Activated CD4-positive, alpha-beta memory T cell treated with anti-CD3 and anti-CD28 coated beads for 36 hours (primary cell): ENCODE measurements at places on chromosomes 16 and 17. TPM values are rescaled to one million over a fixed set of nuclear protein-coding genes. Genes with fewer than 3 reads are reported as not detected.

Gene SLC16A6
- 3.5 TPM for total RNA-seq

- no peak overlapping the region for H3K4me3 ChIP-seq
- H3K27ac ChIP-seq, result no peak overlapping the region
- no peak for DNase-seq
- peaks cover 4% of the 10 kb centered on the region for H3K27me3 ChIP-seq
These were observed 2.3 kb upstream of the KRT15 start for GRCh38 chr17:41520821-41521521.

- H3K27ac ChIP-seq, result peak overlapping the region; percentile 94
- H3K4me3 ChIP-seq, result peak overlapping the region; percentile 87
- peaks cover 11% of the 10 kb centered on the region for H3K27me3 ChIP-seq
- H3K36me3 ChIP-seq, result peaks cover 21% of the 10 kb centered on the region
- DNase-seq, result no peak
These were observed 4.1 kb downstream of the KRT10 start for GRCh38 chr17:40818343-40818732.

DNA sequence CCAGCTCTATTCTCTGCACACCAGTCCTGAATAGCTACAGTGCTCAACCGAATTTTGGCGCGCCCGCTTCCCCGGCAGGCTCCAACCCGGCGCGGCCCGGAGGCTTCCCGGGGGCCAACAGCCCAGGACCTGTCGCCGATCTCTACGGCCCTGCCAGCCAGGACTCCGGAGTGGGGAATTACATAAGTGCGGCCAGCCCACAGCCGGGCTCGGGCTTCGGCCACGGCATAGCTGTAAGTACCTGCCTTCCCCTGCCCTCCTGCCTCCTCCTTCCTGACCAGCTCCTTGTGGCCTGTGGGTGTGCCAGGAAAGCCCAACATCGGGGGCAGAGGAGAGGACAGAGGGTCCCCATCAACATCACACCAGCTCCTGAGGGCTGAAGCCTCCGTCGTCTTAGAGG lies 70.2 kb downstream of the CCDC182 start:
- no peaks in the 10 kb centered on the region for H3K27me3 ChIP-seq
- no peak overlapping the region for H3K4me3 ChIP-seq
- peaks cover 6% of the 10 kb centered on the region for H3K36me3 ChIP-seq
- no peak overlapping the region for H3K27ac ChIP-seq
- H3K4me1 ChIP-seq, result peaks cover 30% of the 10 kb centered on the region

Gene RPH3AL
- 3.0 TPM for total RNA-seq

GRCh38 chr17:70067134-70067533 lies 7.9 kb upstream of the KCNJ16 start:
- no peaks in the 10 kb centered on the region for H3K4me1 ChIP-seq
- no peak for DNase-seq
- H3K27me3 ChIP-seq, result peaks cover 7% of the 10 kb centered on the region
- no peak overlapping the region for H3K4me3 ChIP-seq

- H3K36me3 ChIP-seq, result no peaks in the 10 kb centered on the region
- no peak for DNase-seq
- no peak overlapping the region for H3K27ac ChIP-seq
These were observed 2.4 kb downstream of the CCL2 start for GRCh38 chr17:34257299-34257985.

Gene CDR2L
- total RNA-seq, result 1.3 TPM

GRCh38 chr16:70364399-70364798 lies 17.7 kb downstream of the DDX19A start:
- H3K4me3 ChIP-seq, result no peak overlapping the region
- peak overlapping the region; percentile 28 for H3K27ac ChIP-seq
- peaks cover 32% of the 10 kb centered on the region for H3K36me3 ChIP-seq

Gene AATK
- 1.0 TPM for total RNA-seq

- no peak for DNase-seq
- H3K27me3 ChIP-seq, result no peaks in the 10 kb centered on the region
- no peak overlapping the region for H3K27ac ChIP-seq
- no peaks in the 10 kb centered on the region for H3K36me3 ChIP-seq
These were observed 9.6 kb downstream of the ITGAD start for GRCh38 chr16:31402687-31403086.

Gene TVP23A
- total RNA-seq, result not detected

DNA sequence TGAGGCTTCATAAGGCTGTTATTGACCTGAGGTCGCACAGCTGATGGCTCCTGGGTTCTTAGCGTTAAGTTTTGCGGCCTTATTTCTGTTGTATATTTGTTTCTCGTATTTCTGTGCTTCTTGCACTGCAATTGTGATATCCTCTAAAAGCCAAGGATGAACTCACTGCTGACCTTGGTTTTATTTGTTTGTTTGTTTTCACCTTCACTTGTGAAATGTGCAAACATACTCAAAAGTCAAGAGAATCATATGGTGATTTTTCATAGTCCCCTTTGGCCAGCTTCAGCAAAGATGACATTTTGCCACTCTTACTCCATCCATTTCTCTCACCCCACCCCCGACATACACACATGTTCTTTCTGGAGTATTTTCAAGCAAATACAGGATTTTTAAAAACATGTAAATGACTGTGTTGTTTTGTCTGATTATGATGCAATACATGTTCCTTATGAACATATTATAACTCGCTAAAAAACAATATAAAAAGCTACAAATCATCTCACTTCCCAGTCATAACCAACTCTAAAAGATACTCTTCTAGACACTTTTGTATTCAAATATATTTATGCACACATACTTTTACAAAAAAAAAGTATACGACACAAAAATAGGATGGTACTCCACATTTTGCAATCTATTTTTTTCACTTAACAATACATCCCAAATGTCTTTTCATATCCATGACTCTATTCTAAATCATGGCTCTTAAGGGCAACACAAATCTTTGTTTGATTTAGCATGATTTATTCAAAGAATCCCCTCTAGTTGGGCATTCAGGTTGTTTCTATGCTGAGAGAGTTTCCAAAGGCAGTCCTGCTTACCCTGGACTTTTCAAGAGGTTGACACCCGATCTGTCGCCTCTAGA lies 5.7 kb upstream of the ZCCHC14 start:
- no peak overlapping the region for H3K27ac ChIP-seq
- peaks cover 19% of the 10 kb centered on the region for H3K4me1 ChIP-seq
- no peak overlapping the region for H3K4me3 ChIP-seq
- DNase-seq, result no peak

Gene PDE6G
- 1.5 TPM for total RNA-seq

- peak overlapping the region; percentile 98 for H3K4me3 ChIP-seq
- H3K4me1 ChIP-seq, result peaks cover 44% of the 10 kb centered on the region
- H3K27ac ChIP-seq, result peak overlapping the region; percentile 98
- DNase-seq, result peak; percentile 87
These were observed 11.9 kb upstream of the AURKB start for GRCh38 chr17:8222380-8222629.

DNA sequence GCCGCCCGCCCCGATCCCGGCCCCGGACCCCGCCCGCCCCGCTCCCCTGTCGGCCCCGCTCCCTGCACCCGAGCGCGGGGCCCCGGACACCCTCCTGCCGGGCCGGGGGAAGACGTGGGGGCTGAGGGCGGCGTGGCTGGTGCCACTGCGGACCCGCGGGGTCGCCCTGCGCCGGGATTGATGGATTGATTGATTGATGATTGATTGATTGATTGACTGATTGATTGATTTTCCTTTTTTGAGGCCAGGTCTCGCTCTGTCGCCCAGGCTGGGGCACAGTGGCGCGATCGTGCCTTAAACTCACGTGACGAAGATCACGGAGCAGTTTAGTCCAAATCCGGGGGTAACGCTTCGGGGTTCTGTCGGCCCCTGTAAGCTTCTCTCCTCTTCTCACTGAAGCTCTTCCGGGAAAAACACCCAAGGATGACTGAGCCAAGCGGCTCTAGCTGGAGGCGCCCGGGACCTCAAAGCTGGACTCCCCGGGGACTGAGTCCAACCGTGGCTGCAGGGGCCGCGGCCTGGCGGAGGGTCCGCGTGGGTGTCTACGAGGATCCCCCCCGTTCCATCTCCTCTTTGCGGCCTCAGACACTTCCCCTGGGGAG lies 40.2 kb upstream of the BHLHA9 start:
- peaks cover 45% of the 10 kb centered on the region for H3K27me3 ChIP-seq
- no peak overlapping the region for H3K27ac ChIP-seq
- H3K4me3 ChIP-seq, result peak overlapping the region; percentile 74
- DNase-seq, result no peak

GRCh38 chr17:67434061-67434525 lies 57.0 kb downstream of the PITPNC1 start:
- H3K27me3 ChIP-seq, result no peaks in the 10 kb centered on the region
- peak overlapping the region; percentile 36 for H3K4me3 ChIP-seq
- H3K36me3 ChIP-seq, result peaks cover 5% of the 10 kb centered on the region
- peak overlapping the region; percentile 82 for H3K27ac ChIP-seq
- peaks cover 82% of the 10 kb centered on the region for H3K4me1 ChIP-seq

GRCh38 chr16:81263470-81264220 lies 25.2 kb downstream of the BCO1 start:
- no peak overlapping the region for H3K4me3 ChIP-seq
- H3K36me3 ChIP-seq, result no peaks in the 10 kb centered on the region
- H3K27ac ChIP-seq, result no peak overlapping the region
- no peaks in the 10 kb centered on the region for H3K4me1 ChIP-seq

- DNase-seq, result no peak
- H3K4me3 ChIP-seq, result no peak overlapping the region
- no peaks in the 10 kb centered on the region for H3K27me3 ChIP-seq
These were observed 250.8 kb downstream of the STX8 start for GRCh38 chr17:9324864-9325263.

DNA sequence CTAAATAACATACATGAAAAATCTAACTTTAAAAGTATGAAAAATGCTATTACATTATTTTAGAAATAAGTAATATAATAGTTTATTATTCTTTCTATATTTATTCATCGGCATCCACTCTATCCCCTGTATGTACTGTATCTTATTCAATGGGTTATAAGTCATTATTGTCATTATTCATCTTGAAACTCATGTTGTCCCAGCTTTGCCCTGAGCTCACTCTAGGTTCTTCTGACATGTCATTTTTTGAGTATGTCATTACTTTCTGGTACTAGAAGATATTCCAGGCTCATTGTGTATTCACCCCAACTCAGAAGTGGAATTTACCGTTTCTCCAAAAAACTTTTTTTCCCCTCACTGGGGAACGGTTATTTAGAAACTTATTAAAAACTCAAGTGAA lies 53.0 kb upstream of the MNT start:
- H3K36me3 ChIP-seq, result peaks cover 19% of the 10 kb centered on the region
- no peak overlapping the region for H3K4me3 ChIP-seq
- peaks cover 26% of the 10 kb centered on the region for H3K4me1 ChIP-seq
- no peak for DNase-seq
- no peaks in the 10 kb centered on the region for H3K27me3 ChIP-seq

- H3K27me3 ChIP-seq, result no peaks in the 10 kb centered on the region
- peaks cover 11% of the 10 kb centered on the region for H3K4me1 ChIP-seq
- H3K36me3 ChIP-seq, result peaks cover 24% of the 10 kb centered on the region
- peak; percentile 4 for DNase-seq
- H3K27ac ChIP-seq, result peak overlapping the region; percentile 2
These were observed 5.9 kb upstream of the LASP1NB start for GRCh38 chr17:38919316-38920078.

GRCh38 chr17:58320163-58320558 lies 8.4 kb downstream of the TSPOAP1 start:
- peak overlapping the region; percentile 8 for H3K27ac ChIP-seq
- H3K27me3 ChIP-seq, result no peaks in the 10 kb centered on the region
- H3K4me1 ChIP-seq, result peaks cover 18% of the 10 kb centered on the region
- DNase-seq, result peak; percentile 7
- no peak overlapping the region for H3K4me3 ChIP-seq
- peaks cover 12% of the 10 kb centered on the region for H3K36me3 ChIP-seq

DNA sequence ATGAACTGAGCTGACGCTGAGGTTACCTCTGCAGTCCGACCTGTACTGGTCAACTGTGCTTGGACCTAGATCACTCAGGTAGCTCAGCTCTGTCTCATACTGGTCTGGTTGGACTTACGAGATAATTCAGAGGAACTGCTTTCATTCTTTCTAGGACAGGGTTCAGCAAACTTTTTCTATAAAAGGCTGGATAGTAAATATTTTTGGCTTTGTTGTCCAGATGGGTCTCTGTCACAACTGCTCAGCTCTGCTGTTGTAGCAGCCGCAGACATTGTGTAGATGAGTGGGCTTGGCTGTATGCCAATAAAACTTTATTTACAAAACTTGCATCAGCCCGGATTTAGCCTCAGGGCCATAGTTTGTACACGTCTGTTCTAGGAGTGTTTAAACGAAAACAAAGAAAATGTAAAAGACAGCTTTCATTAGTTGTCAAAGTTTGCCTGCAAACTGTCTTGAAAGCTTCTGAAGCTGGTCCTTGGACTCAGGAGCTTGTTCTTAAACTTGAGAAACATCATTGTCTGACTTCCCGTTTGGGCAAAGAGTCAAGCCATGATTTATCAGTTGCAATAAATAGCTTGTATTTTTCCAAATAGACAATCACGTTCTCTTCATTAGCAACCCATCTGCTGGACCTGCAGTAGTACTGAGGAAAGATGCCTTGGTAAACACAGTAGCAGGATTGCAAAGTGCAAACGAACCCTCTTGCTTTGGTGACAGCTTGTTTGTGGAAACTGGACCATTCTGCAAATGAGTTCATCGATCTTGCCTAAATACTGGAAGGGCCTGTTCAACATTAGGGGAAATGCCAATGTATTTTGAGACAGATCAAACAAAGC lies 253.4 kb downstream of the SNX29 start:
- no peak for DNase-seq
- peaks cover 2% of the 10 kb centered on the region for H3K36me3 ChIP-seq
- H3K27ac ChIP-seq, result no peak overlapping the region
- H3K27me3 ChIP-seq, result no peaks in the 10 kb centered on the region

DNA sequence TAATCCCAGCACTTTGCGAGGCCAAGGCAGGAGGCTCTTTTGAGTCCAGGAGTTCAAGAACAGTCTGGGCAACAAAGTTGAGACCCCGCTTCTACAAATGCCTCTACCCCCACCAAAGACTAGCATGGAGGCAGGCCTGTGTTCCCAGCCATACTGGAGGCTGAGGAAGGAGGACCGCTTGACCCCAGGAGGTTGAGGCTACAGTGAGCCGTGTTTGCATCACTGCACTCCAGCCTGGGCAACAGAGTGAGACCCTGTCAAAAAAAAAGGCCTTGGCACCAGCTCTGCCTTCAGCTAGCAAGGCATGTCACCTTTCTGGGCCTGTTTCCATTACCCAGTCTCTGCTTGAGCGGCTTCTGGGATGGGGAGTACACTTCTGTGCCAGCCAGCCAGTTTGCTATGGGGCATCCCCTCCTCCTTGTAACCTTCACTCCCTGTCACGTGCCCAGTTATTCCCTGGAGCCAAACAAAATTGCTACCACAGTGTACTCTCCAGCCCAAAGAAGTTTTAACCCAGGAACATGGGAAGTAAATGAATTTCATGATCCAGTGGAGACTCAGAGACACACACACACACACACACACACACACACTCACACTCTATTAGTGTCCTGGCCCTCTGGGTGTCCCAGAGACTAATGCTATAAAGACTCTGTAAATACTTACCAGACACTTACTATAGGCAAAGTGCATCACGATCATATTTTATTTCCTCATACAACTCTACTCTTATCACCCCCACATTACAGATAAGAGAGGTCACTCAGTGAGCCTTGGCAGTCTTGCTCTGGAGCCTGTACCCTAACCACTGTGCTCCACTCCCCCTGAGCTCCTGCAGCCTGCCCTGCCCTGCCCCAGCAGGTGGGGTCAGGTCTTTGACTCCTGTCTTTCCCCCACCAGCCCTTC lies 2.5 kb downstream of the CISD3 start:
- no peaks in the 10 kb centered on the region for H3K27me3 ChIP-seq
- no peak for DNase-seq
- peaks cover 61% of the 10 kb centered on the region for H3K4me1 ChIP-seq
- peaks cover 22% of the 10 kb centered on the region for H3K36me3 ChIP-seq
